ENCODE measurements at places on chromosomes 16 and 17. TPM values are rescaled to one million over a fixed set of nuclear protein-coding genes. Genes with fewer than 3 reads are reported as not detected.

KRT32 gene
- total RNA-seq: not detected

ADAD2 gene
- total RNA-seq: not detected

ITGAD gene
- not detected for total RNA-seq

ARL5C gene
- total RNA-seq: not detected

PRR11 gene
- 4.5 TPM for total RNA-seq

OTOA gene
- total RNA-seq: 0.07 TPM

GLYR1 gene
- 56.2 TPM for total RNA-seq

NPIPB13 gene
- 0.73 TPM for total RNA-seq

KRT9 gene
- total RNA-seq: 0.07 TPM

CBFA2T3 gene
- total RNA-seq: not detected

GCGR gene
- not detected for total RNA-seq

ZNF423 gene
- 5.7 TPM for total RNA-seq

GP1BA gene
- not detected for total RNA-seq

SLC13A2 gene
- not detected for total RNA-seq
